Activated CD4-positive, alpha-beta T cell treated with anti-CD3 and anti-CD28 coated beads, Interleukin-2, Interleukin-6, amounts not matched to agents 100 ng/mL and 50 ng/mL, durations not matched to agents 16 hours and 8 hours (primary cell): ENCODE measurements at places on chromosomes 3 and 15.

DNA sequence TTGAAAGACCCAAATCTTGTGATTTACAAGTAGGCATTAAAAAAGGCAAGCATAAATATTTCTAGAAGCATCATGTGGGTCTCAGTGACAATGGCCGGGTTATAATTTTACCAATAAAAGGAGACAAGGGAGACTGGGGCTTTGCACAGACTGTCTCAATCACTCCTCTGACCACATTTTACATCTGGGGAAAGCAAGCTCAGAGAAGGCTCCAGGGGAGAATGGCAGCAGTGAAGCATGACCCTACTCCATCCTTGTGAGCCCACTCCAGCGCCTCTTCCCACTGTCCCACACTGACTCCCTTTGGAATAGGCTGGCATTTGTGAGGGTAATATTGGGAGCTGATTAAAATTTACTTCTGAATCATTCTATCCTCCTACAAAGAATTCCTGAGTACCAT lies 61.8 kb downstream of the SATB1 start:
- no peak for DNase-seq

DNA sequence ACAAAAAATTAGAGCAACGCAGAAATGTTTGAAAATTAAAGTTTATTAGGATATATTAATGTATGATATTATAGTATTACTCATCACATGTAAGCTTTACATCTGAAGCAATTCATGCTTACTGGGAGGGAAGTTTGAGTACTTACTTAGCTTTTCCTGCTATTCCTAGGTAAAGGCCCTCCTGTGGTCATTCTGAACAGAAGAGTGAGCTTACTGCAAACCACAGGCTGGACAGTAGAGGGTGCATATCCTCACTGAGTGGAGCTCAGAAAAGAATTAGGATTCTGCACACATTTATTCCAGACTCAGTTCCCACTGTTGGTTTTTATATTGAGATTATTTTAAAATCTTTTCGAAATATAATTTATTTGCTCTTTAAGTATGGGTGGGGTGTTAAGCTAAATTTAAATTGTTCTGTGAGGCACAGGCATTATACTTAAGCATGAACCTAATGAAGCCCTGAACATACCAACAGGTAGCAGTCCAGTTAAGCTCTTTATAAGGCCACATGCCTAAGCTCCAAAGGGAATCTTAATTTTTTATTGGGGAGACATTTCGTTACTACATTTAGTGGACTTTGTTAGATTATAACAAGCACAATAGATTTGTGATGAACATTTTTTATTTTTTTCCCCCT lies 10.2 kb downstream of the MRPS22 start:
- peak; percentile 9 for DNase-seq

DNA sequence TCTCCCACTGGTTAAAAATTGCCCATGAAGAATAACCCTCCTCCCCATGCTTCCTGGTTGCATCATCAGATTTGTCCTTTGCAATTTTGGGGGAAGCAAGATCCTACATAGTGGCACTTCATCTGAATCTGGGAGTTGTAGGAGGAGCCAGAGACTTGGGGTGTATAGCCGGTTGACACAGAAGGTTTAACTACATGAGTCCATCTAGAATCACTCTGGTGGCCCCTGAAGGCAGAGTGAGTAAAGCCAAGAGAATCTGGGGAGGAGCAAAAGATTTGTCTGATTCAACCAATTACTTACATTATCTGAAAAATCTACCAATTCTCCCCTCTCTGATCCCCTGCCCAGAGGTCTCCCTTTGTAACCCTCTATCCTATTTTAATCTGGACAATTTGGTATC lies 50.1 kb downstream of the SYN2 start:
- no peak for DNase-seq

DNA sequence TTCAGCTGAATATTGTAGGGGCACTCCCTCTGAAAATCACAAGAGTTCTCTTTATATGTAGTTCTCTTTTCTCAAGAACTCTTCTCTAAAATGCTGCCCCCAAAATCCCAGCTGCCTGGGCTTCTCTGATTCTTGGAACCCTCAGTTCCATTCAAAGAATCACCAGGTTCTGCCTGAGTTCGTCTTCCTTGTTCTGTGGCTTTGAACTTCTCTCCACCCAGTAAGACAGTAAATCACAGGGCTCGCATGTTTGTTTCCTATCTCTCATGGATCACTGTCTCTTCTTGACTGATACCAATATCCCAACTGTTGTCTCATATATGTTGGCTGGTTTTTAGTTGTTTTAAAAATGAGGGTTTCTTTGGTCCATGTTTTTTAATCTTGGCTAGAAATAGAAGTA lies 359.5 kb upstream of the CBLB start:
- DNase-seq: peak; percentile 40

- DNase-seq: no peak
These were observed 220.9 kb downstream of the ATP8B4 start for GRCh38 chr15:49898097-49898496.

DNA sequence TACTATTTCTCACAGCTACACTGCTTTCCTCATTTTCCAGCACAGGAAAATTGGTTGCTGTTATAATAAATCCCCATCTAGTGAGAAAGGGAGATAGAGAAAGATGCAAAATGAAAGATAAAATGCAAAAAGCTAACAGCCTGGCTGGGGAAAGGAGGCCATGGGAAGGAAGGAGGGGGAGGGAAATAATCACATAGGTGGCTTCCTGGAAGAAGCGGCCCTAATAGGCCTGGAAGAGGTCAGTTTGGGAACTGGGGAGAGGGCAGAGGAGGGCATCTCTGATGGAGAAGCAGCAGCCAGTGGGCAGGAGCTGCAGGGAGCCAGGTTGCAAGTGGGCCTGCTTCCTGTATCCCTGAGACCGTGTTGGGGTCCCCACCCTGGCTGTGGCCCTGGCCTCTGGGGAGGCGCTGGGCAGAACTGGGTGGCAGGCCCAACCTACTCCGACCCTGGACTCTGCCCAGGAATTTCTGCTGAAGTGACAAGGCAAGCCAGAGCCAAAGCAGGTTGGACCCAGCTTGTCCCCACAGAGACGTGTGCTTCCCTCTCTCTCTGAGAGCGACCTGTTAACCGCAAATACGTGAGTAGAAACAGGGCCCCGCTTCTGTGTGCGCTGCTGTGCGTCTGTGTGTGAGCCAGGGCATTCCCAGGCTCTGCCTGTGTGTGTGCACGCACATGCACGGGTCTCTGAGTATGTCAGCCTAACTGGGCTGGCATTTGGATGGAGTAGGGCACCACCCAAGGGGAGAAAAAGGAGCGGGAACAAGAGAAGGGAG lies 1.9 kb downstream of the SLC28A1 start:
- DNase-seq: no peak

GRCh38 chr3:195286115-195286872 lies 15.3 kb upstream of the XXYLT1 start:
- DNase-seq: no peak

DNA sequence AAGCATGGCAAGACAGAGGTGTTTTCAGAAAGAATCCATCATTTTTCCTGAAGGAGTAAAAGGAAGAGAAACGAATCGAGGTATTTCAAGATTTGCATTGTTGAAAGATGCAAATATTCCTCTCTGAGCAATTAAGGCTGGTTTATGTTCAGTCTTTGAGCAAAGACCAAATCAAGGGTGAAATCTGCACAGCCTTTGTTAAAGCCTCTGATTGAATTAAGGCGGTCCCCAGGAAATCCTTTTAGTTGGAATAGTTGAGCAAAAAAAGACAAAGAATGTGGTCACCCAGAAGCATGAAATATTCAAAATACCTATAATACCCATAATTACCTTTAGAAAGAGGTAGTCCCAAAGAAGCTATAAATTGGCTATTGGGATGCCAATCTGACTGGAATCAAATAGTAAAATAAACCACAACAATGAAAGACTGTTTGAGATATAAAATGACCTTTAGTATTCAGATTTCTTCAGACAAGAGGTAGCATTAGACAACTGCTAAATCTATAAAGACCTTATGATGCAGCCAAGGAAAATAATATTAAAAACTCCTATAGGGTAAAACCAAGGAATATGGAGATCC lies 1218.1 kb downstream of the ROBO2 start:
- DNase-seq: no peak

DNA sequence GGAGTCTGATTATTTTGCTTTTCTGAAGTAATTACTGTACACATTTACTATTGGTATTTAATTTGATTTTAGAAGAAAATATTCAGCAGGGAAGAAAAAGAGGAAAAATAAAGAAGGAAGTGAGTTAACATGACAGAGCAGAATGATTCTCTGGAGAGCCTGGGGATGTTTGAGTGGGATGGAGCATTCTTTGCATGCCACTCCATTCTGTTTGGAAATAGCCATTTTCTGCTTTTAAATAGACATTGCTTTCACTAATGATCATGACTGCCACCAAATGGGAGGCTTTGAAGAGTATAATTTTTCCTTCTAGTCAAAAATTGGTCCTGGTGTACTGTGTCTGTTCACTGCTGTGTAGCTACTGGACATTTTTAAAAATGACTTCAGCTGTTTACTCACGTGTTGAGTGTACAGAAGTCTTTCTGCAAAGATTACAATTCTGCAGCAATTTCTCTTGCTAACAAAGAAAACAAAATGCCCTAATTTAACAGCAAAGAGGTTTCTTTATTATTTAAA lies 196.1 kb downstream of the RYR3 start:
- DNase-seq: no peak
